ENCODE measurements at places on chromosomes 4 and X.

GRCh38 chr4:109015413-109015810 lies 252.6 kb upstream of the ETNPPL start:
- no peak for DNase-seq

DNA sequence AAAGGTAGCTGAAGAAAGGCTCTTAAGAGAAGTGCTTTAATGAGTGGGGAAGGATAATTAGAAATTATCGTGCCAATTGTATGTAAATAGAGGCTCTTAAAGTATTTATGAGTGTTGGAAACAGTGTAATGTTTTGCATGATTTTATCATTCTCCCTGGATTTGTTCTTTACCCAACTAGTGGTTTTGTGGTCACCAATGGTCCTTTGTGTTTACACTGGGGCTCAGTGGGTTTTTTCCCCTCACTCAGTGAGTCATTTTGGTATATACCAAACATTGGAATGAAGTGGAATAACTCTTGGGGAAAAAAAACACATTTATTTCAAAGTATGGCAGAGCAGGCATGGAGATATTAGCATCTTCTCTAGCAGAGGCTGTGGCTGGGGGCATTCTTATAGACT lies 20.8 kb upstream of the LGI2 start:
- DNase-seq: no peak

- no peak for DNase-seq
Measured at GRCh38 chr4:98652996-98653395, 5.4 kb downstream of the TSPAN5 start.

DNA sequence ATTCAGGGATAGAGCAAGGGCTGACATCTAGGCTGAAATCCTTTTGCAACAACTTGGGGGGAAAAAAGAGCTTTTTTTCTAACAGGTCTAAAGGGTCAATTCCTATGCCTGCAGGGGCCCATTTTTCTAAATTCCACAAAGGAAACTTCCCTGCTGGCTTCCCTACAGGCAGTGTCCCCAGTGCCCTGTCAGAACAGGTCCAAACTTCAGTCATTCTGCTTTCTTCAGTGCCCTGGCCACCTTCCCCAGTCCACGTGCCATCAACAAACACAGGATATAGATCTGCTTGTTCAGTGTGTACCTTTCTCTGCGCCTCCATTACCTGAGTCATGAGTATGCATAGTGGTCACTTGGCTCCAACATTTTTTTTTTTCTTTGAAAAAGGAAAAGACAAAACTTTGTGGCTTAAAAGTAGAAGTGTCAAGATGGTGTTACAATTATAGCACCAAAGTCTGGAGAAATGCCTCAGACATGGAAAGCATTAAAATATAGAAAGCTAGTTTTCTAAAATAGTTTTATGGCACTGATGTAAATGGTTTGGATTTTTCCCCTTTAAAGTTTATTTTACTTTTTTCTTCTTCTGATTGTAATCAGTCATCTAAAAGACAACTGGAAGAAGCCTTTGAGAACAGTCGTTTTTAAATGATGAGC lies 84.0 kb upstream of the JADE1 start:
- no peak for DNase-seq

DNA sequence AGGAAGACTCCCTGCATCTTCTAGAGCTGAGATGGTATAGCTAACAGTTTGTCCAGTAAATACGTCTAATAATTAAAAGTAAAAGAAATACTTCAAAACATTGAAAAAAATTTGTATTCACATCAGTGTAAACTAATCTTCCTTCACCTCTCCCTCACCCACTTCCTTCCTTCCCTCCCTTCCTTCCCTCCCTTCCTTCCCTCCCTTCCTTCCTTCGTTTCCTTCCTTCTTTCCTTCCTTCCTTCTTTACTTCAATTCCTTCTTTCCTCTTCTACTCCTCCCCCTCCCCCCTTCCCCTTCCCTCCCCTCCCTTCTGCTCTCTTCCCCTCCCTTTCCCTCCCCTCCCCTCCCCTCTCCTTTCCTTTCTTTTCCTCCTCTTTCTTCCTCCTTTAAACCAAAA lies 103.7 kb downstream of the POU4F2 start:
- no peak for DNase-seq

- DNase-seq: no peak
Measured at GRCh38 chr4:155952501-155952901, 1.2 kb downstream of the CTSO start.

- no peak for DNase-seq
Measured at GRCh38 chr4:90318193-90318592, 191.0 kb downstream of the CCSER1 start.

DNA sequence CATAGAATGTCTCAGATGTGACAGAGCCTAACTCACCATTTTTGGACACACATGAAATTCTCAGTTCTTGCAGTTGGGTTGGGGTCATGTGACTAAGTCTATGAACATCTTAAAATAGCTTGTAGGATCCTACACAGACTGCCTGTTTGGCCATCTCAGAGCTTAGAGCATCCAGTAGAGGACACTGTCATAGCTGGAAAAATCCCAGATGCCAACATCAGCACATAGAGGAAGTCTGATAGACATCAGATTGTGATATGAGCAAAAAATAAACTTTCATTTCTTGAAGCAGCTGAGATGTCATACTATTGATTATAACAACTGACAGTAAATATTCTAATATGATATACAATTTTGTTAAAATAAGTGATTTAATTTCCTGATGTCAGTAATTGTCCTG lies 207.1 kb downstream of the TRAM1L1 start:
- no peak for DNase-seq
